ENCODE measurements at places on chromosomes 1 and 21.

GRCh38 chr1:150012611-150013010 lies 2.1 kb upstream of the OTUD7B start:
- no peak for DNase-seq

- no peak for DNase-seq
Observed at GRCh38 chr1:110161849-110162248, 11.6 kb downstream of the SLC6A17 start.

GRCh38 chr1:150995896-150996295 lies 10.8 kb downstream of the MINDY1 start:
- no peak for DNase-seq

DNA sequence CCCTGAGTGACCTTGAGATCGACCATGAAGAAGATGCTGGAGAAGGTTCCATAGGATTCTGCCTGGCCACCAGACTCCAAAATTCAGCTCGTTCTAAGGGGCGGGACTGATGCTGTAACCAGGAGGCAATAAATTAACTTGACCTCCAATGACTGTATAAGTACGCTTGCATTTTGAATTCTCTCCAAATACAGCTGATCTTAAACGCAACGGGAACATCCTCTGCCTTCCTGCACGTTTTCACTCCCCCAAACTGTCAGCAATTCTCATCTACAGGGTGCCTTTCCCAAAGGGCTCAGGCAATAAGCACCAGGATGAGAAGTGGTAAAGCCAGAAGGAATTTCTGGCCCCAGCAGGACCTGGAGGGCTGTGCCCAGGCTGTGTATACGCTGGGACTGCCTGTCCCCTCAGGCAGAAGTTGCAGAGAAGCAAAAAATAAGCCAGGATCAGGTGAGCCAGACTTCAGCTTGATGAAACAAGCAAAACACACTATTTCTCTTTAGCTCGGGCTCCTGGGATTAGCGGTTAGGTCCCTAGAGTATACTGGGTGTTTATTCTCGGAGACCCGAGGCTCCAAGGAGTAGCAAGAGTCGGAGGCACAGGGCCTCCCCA lies 124.8 kb downstream of the LRIG2 start:
- DNase-seq: no peak

GRCh38 chr21:43737158-43737950 lies 18.4 kb downstream of the PDXK start:
- no peak for DNase-seq

DNA sequence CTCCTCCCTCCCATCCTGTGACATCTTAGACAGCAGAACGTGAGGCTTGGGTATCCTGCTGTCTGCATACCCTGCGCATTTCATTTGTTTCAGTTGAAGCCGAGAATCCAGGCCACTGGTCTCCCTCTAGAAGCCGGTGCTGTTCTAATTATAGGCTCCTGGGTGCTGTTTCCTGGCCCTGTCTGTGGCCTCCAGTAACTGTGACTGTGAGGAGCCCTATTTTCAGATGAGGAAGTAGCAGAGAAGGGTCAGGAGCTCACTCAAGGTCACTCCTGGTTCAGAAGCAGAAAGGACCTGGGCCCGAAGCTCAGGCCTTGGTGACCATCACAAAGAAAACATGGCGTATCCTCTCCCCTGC lies 24.0 kb downstream of the COQ8A start:
- no peak for DNase-seq

DNA sequence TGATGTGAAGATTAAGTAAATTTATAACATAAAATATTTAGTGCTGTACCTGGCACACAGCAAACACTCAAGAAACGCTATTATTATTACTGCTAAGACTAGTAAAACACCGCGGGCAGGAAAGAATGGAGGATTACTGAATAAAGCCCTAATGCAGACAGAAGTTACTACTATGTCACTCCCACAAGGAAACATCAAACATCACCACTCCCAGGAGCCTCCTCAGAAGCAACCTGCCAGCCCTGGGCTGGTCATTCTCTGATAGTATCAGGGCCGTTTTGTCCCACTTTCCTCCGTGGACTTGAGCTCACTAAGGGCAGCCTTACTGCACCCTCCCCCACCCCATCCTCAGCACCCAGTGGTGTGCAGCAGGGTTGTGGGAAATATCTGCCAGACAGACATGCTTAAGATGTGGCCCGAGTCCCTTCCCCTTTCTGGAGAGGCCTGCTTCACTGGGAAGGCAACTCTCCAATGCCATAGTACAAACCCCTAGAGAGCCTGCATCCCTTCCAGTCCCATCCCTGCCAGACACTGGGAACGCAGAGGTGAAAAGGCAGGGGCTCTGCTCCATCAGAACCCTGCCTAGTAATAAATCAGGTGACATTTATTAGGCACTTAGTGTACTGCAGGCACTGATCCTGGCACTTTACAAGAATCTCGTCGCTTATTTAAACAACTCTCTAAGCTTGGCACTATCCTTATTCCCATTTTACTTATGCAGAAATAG lies 41.7 kb upstream of the ECE1 start:
- no peak for DNase-seq

DNA sequence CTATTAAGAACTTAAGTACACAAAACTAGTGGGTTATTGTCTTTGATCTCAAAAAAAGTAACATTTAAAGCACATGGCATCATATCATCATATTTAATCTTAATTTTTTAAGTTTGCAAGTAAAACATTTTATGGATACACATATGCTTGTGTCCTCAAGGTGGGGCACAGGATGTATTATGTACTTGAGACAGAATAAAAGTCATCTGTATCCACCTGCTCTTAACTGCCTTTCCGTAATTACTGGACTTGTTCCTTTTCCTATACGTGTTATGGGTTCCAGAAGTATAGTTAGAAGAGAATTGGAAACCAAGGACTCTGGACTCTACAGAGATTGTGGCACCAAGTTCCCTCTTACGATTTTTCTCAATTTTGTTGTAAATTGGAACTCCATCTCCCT lies 79.4 kb downstream of the FCRL5 start:
- DNase-seq: no peak

- DNase-seq: no peak
Observed at GRCh38 chr21:16751695-16752474, 761.0 kb upstream of the CXADR start.

All from NCI-H524 (cell line).